ENCODE measurements at places on chromosomes 1 and 21. TPM values are rescaled to one million over a fixed set of nuclear protein-coding genes. Genes with fewer than 3 reads are reported as not detected.

DNA sequence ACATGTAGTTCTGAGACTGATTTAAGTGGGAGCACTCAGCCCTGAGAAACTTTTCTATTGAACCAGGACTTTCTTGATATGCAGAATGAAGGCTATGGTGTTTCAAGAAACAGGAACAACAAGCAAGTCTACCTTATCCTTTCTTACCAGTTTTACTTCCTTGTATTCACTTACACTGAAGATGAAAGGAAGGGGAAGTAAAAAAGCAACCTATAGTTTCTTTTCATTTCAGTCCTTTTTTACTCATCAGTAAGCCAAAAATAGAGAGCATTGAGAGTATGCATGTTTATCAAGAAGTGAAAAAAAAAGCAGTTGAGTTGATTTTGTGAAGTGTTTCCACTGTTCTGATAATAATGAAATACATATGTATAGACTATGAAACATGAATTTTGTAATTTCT, 1010.3 kb downstream of the AMY1C start:
- no peak for DNase-seq

GRCh38 chr1:53400761-53401674, 58.2 kb upstream of the DMRTB1 start:
- DNase-seq, result peak; percentile 27

GRCh38 chr1:39087435-39087834, 61.3 kb downstream of the NDUFS5 start:
- no peak for DNase-seq

DNA sequence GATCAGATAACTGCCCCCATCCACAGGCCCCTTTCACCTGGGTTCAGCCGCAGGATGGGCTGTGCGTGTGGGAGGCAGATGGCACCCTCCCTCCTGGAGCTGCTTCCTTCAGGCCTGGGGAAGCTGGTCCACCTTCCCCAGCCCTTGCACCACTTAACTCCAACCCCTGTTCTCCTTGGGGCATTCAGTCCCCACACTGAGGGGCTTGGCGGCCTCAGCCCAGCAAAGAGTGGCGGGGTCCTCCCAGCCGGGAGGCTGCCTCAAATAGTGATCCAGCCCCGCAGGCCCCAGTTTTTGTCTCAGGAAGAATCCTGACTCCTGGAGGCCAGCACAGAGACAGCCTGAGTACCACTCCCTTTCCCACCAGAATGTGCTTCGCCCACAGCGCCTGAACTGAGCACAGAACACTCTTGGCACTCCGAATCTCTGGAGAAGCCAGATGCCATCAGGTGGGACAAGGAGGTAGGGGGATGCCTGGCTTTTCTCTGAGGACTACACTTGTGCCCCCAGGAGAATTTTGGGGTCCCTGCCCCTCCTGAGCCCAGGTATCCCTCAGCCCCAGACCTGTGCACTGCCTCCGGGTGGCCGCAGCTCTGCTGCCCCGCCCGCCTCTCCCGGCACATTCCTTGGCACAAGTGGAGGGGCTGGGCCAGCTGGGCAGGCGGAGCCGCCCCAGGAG, 936 bp downstream of the PAQR6 start:
- no peak for DNase-seq

Gene NLRP3
- 1.1 TPM for total RNA-seq

Gene OSCP1
- total RNA-seq, result 3.4 TPM

Gene TTLL7
- total RNA-seq, result 24.8 TPM

Measured in cardiac septum (tissue), 1 donor.